ENCODE measurements at places on chromosomes 1 and 21. TPM values are rescaled to one million over a fixed set of nuclear protein-coding genes. Genes with fewer than 3 reads are reported as not detected.

SERPINC1 gene
- 0.94 TPM for total RNA-seq

CLCA4 gene
- total RNA-seq = not detected

IGSF21 gene
- 45.9 TPM for total RNA-seq

REN gene
- not detected for total RNA-seq

PLA2G2E gene
- not detected for total RNA-seq

CYP2J2 gene
- 0.47 TPM for total RNA-seq

CFAP126 gene
- 0.31 TPM for total RNA-seq

CYP4X1 gene
- total RNA-seq = 14.5 TPM

TEDDM1 gene
- total RNA-seq = not detected

KCNE2 gene
- total RNA-seq = not detected

DNA sequence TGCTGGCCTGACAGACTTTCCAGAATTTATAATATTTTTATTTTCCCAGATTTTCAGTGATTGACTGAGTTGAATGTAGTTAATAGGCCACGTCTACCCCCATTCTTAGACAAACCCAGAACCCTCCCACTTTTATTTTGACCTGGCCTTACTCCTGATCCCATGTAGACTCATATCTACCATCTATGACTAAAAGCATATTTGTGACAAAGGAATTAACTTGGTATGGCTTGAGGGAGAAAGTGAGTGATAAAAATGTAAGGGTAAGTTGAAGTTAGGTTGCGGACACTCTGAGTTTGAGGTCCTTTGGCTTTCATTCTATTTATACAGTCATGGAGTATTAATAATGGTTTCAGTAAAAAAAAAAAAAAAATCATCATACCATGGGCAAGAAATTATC lies 168.4 kb downstream of the KCNK2 start:
- DNase-seq = no peak

DNA sequence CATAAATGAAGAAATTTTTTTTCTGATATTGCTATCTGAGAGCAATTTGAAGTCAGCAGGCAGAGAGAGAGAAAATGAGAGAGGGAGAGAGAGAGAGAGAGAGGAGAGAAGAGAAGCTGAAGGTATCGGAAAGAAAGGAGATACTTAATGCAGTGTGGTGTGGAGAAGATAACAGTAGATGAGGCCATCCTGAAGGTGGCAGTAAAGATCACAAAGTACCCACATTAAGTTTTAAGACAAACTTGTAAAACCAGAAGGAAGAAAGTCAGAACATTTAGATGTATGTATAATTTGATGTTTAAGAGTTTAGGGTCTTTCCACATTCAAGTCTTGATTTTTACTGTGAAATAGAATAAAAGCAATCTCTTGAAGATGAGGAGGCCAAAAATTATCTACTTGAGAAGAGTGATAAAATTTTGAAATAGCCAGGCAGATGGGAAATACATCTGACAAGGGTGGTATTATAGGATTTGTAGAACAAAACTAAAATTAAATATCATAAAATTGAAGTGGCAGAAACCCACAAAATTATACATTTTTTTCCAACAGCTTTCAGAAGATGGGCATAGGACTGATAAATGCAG lies 1753.4 kb downstream of the MRPL39 start:
- no peak for DNase-seq

GRCh38 chr1:1144843-1145546 lies 28.7 kb upstream of the TTLL10 start:
- DNase-seq = no peak

DNA sequence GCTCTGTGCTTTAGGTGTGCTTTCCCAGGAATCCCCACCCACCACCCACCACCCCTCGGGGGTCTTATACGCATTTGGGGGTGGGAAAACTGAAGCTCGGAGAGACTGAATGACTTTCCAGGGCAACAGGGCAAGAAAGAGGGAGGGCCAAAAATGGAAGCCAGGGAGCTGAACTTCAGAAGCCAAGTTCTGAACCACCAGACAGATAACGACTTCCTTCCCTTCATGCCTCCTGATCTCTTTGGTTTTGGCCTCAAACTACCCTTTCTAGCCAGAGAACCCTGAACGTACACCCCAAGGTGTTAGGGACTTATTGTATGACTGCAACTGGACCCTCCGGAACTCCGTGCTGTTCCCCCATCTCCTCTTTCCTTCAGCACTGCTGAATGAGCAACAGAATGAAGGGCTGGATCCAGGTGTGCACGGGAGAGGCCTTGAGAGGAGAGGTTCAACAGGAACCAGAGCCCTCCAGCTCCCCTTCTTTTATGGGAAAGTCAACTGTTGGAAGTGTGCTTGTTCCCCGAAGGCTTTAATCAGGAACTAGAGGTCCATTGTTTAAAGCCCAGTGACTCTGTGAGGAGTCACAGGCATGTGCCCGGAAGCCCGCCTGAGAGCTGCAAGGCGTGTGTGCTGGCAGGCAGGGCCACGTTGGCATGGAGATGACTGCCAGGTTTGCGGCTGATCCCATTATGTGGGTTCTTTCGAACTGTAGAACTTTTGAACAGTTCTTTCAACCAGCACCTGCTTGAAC lies 3.1 kb downstream of the BACE2 start:
- DNase-seq = no peak

DNA sequence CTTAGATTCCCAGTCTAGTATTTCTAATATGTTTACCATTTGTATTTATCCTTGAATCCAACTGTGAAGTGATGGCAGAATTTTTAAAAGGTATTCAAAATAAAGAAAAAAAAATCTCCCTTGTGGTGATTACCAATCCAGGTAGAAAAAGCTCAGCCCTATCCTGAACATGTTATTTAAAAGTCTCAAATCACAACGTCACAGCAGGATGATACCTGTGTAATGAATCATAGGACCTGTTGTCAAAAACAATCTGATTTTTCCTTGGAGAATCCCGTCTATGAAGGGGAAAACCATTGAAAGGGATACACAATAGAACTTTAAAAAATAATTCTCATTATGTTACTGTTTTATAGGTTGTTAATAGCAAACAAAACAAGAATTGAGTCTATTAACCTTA lies 76.9 kb upstream of the LBR start:
- DNase-seq = no peak

DNA sequence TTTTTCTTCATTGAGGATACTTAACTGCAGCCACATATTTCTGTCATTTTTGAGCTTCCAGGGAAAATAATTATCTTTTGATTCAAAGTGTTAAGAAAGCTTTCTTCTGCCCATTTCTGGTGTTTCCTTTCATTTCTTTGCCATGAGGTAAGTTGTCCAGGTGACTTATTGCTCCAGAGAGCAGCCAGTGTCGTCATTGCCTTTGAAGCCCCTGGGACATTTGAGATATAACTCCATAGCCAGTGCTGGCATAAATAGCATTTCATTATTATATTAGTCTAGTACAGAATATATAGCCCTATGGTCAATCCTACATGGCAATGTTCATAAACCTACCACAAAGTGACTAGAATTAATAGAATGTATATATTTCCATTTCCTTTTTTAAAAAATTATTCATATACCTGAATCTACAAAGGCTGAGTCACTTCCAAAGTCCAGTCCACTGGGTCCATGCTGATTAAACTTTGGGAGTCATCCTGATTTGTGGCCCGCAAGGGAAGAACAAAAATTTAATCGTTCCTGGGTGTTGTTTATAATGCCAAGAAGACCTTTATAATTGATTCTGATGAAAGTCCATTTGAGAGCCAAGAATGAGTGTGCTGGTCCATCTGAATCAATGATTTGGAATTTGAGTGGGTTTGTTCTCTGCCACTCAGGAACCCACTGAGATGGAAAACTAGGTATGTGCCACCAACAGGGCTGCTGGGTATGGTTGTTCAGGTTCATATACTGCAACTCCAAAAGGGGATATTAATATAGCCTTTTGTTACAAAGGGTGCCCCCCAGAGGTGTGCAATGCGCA lies 221.8 kb upstream of the PLXNA2 start:
- DNase-seq = no peak

- no peak for DNase-seq
Measured at GRCh38 chr21:34522284-34522683, 10.3 kb upstream of the KCNE1 start.

- DNase-seq = no peak
Measured at GRCh38 chr1:52928015-52928404, 934 bp downstream of the SCP2 start.

DNA sequence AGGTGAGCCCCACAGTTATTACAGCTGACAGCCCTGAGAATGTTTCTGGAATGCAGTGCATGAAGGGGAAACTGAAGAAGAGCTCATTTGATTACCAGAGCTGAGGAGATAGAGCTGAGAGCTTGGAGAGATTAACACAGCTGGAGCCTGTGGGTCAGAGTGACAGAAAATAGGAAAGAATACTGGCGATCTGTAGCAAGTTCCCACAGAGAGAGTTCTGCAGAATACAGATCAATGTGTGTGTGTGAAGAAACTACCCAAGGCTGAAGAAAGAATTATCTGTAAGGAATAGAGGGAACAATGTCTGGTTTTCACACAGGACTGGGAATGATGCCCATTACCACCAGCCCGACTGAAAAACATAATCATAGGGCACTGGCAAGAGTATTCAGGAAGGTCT lies 103.6 kb upstream of the SNX7 start:
- DNase-seq = no peak

DNA sequence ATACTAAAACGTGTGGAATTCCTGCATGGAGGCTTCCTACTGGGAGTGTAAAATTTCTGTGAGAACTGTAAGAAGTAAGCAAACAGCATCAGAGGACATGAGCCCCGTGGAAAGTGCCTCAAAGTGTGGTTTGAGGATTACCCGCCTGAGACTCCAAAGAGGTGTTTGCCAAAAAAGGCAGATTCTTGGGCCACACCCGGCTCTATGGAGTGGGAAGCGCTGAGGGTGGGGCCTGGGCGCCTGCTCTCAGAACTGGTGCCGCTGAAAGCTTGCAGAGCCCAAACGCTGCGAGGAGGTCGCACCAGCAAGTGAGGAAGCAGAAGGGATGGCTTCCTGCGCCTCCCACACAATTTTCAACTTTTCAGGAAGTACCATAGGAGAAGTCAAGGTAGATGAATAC lies 43.0 kb upstream of the PSEN2 start:
- DNase-seq = no peak

DNA sequence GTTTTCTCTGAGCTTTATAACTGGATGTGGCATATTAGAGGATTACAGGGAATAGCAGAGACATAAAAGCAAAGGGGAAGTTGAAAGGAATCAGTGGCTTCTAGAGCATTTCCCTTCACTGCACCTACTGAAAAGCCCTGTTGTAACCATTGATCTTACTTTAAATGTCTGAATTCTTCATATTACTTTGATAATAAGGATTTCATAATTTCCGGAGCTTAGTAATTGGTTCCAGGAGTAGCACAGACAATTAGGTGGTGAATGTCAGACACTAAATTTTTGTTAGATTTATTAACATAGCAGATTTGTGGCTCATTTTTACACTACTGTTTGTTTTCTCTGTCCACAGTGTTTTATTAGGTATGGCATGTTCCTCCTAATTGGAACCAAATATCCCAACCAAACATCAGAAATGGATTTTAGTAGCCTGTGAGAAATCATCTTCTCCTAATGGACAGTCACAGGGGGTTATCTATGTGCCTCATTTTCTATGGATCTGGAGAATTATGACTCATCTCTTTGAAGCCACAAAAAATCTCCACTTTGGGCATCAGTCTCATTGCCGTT lies 100.5 kb downstream of the GIPC2 start:
- no peak for DNase-seq

DNA sequence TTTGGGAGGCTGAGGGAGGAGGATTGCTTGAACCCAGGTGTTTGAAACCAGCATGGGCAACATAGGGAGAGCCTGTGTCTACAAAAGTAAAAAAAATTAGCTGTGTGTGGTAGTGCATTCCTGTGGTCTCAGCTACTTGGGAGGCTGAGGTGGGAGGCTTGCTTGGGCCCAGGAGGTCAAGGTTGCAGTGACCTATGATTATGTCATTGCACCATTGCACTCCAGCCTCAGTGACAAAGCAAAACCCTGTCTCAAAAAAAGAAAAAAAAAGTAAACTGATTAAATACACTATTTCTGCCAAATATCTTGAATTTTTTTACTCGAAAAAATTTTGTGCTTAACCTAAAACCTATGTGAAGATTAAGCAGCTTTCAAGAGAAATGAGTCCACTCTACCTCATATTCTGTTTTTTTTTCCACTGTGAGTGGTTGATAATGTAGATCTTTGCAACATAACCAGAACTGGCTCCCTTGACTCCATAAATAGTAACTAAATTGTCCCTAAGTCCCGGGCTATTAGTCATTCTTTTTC lies 19.4 kb upstream of the ZNF281 start:
- no peak for DNase-seq

DNA sequence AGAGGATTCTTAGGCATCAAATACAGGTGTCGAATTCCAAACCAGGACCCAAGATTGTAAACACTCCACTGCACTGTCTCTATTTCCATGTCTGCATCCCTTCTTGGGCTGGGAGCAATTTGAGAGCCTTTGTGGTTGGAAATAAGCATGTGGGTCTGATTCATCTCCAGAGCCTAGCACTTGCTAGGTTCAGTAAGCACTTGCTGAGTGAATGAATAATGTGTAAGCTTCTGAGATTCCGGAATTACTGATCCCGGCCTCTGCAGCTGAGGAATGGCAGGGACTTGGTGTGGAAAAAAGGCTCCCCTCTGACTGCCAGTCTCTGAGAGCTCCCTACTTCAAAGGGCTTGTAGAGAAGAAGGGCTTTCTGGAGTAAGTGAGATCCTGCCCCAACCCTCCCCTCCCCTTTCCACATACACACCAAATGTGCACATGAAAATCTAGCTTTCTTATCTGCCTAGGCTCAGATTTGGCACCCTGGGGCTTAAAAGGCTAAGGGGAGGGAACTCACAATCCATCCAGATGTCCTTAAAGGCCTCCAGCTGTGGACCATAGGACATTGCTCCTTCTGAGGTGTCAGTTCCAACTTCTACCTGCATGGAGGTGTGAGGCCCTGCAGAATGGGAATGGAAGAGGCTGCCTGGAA lies 39.6 kb upstream of the TRABD2B start:
- no peak for DNase-seq

GRCh38 chr1:244242446-244242845 lies 191.4 kb downstream of the ZBTB18 start:
- no peak for DNase-seq

Data from occipital lobe (tissue), 3 donors.